ENCODE measurements at places on chromosomes 3 and 15.

GRCh38 chr3:182503401-182503800 lies 289.9 kb upstream of the ATP11B start:
- no peak for DNase-seq

GRCh38 chr3:22565393-22565792 lies 637.7 kb upstream of the UBE2E2 start:
- DNase-seq, result no peak

GRCh38 chr3:188656196-188656982 lies 502.4 kb downstream of the LPP start:
- DNase-seq, result no peak

DNA sequence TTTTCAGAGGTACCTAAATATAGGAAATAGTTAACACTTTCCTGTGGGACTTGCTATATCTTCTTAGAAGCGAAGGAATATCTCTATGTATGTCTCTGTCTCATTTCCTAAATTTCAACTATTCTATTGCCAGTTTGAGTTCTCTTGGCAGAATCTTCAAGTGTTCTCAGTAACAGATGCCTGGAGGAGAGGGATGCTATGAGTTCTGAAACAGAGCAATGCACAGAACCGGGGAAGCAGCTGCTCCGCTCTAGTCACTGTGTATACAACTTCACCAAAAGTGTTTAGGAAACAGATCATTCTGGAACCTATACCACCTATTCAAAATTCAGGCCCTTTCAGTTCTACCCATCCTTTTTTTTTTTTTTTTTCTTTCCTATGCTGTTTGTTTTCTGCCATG lies 144.6 kb downstream of the RORA start:
- DNase-seq, result no peak

DNA sequence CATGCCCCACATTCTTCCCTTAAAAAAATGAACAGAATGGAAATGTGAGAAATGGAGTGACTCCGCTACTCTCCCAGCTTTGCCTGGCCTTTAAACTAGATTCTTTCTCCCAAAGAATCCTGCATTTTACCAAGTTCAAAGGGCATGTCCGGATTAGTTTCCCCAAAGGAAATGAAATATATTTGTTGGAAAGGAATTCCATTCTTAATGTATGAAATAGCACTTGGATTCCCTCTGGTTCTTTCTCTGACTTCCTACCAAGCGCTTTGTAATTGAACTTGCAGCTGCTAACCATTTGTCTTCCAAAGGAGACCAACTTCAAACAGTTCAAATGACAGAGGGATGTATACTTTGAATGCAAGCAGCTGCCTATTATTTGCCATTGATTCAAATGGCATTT lies 18.9 kb downstream of the MAP2K1 start:
- DNase-seq, result no peak

DNA sequence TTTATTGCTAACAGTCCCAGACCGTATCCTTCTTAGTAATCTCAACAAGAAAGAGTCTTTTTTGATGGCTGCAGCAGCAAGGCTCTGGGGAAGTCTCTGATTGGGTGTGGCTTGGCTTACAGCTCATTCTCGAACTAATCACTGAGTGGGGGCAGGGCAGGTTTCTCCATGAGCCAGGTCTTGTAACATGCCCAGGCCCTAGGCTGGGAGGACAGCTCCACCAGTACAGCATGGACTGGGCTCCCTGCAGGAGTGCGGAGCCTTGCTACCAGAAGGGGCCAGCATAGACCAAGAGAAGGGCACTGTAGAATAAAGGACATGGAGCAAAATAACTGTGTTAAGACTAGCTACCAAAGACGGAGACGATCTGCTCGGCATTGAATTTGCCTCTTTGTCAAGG lies 7.2 kb downstream of the CD276 start:
- DNase-seq, result no peak

DNA sequence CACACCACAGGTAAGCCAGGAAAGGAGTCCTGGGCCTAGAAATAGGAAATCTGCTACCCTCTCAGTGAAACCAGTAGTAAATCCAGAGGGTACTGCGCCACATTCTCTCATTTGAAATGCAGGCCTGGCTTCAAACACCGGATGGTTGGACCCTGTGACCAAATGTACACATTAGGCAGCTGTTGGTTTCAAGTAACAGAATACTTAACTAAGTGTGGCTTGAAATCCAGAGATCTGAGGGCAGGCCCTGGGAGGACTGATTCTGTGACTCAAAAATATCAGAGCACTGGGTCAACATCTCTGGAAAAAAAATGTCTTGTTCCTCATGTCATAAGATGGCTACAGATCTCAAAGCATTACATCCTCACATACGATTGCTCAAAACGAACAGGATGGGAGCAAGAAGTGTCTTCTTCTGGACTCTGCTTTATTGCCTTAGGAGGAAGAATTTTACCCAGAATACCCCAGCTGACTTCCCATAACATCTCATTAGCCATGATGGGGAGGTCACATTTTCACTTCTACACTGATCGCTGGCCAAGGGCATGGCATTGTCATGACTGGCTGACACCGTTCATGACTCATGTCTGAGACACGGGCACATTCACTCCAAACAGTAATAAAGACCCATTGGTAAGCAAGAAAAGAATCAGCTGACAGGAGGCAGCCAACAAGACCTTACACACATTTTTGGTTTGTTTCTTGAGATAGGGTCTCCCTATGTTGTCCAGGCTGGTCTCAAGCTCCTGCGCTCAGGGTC lies 166.0 kb downstream of the ARRDC4 start:
- no peak for DNase-seq

- no peak for DNase-seq
Observed at GRCh38 chr3:169657351-169658124, 6.0 kb downstream of the MECOM start.

GRCh38 chr15:66564136-66565041 lies 1.4 kb downstream of the LCTL start:
- DNase-seq, result no peak

GRCh38 chr15:72113347-72114031 lies 4.5 kb downstream of the MYO9A start:
- DNase-seq, result no peak

DNA sequence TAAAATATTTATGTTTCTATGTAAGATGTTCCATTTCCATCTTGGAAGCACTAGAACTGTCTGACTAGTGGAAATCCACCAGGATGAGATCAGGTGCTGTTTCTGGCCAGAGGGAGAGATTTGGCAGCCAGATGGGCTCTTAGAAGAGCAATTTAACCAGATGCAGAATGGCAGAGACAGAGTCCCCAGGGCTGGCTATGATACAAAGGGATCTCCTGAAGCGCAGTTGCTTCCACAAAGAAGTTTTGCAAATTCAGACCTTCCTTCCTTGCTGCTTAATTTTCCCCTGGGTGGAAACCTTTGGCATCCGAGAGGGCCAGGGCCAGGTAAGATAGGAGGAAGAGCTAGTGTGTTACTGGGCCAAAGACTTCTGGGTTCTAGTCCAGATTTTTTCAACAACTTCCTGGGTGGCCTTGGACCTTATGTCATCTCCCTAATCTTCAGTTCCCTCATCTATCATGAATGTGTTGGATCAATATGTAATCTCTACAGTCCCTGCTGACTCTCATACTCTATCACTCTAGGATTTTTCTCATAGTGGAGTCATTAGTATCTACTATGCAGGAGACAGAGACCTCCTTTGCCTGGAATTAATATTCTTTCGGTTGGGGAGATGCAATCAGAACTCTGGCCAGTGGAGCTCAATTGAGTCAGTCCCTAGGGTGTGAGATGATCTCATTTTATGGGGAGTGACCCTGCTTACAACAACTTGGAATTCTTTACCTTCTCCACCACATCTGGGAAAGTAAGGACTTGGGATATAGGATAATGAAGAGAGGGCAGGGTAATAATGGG lies 41.1 kb upstream of the NDUFB4 start:
- DNase-seq, result no peak

- no peak for DNase-seq
Observed at GRCh38 chr3:110788794-110789193, 282.8 kb upstream of the NECTIN3 start.

- DNase-seq, result no peak
Observed at GRCh38 chr3:191470545-191470944, 9.6 kb downstream of the PYDC2 start.

GRCh38 chr3:136546720-136547119 lies 205.5 kb downstream of the STAG1 start:
- no peak for DNase-seq

DNA sequence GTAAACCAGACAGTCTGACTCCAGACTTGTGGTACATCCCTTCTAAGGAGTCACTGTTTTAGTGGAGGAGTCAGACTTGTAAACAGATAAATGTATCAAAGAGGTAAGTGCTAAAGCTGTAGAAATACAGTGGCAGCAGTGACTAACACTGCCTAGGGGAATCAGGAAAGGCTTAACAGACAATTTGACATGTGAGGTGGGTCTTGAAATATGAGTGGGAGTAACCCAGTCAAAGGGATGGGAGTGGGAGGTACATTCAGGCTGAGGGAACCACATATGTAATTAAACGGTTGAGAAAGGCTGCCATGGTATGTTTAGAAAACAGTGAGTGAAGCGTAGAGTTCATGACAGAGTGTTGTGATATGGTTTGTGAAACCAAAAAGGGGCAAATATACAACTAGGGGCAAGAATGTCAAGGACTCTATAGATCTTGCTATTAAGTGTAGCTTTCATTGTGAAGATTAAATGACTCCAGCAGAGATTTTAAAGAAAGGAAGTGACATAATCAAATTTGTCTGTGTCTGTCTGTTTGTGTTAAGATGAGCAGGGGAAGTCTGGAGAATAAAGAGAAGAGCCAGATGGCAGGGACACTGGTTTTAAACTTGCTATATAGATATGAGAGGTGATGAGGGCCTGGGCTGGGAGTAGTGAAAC lies 11.2 kb upstream of the ALCAM start:
- DNase-seq, result no peak

GRCh38 chr3:99549957-99550603 lies 88.3 kb upstream of the COL8A1 start:
- no peak for DNase-seq

- peak; percentile 72 for DNase-seq
Observed at GRCh38 chr15:89441295-89441812, 55.0 kb downstream of the RHCG start.

- DNase-seq, result no peak
Observed at GRCh38 chr3:69868841-69869420, 129.7 kb downstream of the MITF start.

DNA sequence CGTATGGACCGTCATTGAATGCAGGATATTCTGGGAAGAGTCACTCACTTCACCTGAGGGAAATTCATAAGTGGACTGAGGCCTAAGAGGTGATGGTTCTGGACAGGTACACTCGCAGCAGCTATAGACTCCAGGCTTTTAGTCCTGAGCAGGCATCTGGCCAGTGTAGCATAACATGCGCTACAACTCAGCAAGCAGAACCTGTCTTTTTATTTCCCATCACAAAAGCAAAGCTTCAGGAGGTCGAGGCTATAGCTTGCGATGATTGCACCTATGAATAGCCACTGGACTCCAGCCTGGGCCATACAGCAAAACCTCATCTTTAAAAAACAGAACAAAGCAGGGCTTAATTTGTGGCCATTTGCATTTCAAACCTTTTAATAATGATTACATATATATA lies 185.8 kb downstream of the KCNH8 start:
- no peak for DNase-seq

DNA sequence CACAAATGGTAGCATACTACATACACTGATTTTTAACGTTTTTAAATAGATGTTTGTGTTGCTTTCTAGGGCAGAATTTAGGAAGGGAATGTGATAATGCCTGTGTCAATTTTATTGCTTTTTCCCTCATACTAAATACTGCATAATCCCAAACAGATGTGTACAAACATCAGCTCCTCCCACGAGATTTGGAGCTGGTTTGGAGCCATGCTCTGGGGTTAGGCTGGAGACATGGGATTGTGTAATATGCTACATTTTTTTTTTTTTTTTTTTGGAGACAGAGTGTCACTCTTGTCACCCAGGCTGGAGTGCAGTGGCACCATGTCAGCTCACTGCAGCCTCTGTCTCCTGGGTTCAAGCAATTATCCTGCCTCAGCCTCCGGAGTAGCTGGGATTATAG lies 80.1 kb downstream of the EBLN2 start:
- DNase-seq, result no peak

DNA sequence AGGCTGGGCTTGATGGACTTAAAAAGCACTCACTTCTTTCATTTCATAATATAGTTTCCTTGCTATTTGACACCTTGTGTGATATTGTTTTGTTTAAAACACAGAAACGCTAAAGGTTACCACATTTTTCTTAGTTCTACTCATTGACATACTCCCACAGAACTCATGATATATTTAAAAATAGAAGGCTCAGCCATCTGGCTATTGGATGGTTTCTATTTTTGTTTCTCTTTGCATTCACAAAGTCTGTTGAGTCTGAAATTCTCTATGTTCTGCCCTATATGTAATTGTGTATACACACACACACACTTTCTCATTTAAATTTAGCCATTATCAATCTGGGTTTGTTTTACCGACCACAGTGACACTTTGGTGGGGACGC lies 128.2 kb downstream of the SOX2 start:
- no peak for DNase-seq

DNA sequence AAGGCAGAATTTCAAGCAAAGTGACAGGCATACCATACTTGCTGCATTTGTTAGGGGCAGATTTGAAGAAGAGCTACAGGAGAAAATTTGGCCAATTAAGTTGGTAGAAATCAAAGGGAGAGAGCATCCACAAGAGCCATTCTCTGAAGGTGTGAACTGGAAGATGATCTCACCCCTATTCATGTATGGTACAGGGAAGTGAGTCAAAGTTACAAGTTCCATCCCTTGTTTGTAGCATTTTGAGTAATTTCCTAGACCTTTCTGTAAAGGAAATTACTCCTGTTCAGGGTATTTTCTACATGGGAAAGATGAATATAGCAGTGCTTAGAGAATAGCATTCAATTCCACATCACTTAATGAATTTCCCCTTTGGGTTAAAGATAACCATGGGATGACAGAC lies 28.4 kb downstream of the TTC14 start:
- no peak for DNase-seq

DNA sequence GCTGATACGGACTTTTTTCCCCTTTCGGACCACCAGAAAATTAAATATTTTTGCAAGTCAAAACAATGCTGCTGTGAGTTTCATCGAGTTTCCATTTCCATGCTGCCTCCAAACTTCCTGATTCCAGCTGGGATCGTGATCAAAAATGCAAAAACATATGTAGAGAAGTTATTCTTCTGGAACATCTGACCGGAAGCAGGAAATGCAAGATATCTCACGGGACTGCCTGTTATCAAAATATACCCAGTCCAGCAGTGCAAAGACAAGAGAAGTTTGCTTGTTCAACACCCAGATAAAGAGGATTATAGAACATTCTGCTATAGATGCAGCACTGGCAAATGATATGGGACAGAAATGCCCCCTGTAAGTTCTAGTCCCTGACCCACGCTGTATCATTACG lies 726.7 kb upstream of the NR2F2 start:
- no peak for DNase-seq
